ENCODE measurements at places on chromosomes 2 and 18. TPM values are rescaled to one million over a fixed set of nuclear protein-coding genes. Genes with fewer than 3 reads are reported as not detected.

DNA sequence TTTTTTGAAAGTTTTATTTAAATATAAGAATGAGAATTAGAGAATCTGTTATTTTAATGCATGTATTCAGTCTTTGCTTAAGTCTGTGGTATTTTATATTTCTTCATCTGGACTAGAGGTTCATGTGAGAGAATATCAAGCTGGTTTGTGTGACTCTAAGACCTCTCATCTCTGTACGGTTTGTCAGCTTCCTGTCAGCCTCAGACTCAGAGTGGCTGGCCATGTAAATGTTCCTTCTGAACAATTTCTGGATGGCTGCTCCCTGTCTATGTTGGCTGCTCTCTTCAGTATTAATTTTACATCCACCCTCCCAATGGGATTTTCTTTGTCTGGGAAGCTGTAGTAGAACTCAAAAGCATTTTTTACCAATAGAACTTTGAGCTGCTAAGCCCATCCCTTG is 225.3 kb upstream of the THUMPD2 start:
- no peak for DNase-seq

Gene BCL2
- 0.07 TPM for polyA plus RNA-seq

Gene TPO
- not detected for polyA plus RNA-seq

DNA sequence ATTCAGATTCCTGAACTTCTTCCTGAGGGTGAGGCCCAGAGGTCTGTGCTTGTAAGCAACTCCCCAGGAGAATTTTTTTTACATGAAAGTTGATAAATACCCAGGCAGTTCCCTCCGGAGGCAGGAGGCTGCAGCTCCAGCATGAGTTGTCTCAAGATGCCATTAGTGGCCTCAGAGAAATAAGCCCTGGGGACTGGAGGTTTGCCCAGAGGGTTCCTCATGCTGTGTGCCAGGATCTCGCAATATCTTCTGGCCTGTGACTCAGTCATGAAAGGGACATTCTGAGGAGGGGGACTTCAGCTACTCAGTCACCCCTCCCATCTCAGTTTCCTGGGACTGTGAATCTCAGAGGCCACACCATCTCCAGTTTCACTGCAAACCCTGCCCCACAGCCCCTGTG is 49.9 kb downstream of the LYPD1 start:
- no peak for DNase-seq

DNA sequence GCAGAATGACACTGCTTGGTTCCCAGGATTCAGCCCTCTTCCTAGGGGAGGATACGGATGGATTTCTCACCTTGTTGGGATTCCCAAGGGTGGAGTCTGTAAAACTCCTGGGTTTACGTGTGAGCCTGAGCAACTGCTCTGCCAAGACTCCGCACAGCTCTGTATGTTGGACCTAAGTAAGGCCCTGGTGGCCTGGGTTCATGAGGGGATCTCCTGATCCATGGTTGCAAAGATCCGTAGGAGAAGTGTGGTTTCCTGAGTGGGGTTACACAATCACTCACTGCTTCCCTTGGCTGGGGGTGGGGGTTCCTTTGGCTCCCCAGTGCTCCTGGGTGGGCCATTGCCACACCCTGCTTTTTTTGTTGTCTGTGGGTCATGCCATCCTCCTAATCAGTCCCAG is 37.7 kb downstream of the ANKRD12 start:
- DNase-seq, result no peak

DNA sequence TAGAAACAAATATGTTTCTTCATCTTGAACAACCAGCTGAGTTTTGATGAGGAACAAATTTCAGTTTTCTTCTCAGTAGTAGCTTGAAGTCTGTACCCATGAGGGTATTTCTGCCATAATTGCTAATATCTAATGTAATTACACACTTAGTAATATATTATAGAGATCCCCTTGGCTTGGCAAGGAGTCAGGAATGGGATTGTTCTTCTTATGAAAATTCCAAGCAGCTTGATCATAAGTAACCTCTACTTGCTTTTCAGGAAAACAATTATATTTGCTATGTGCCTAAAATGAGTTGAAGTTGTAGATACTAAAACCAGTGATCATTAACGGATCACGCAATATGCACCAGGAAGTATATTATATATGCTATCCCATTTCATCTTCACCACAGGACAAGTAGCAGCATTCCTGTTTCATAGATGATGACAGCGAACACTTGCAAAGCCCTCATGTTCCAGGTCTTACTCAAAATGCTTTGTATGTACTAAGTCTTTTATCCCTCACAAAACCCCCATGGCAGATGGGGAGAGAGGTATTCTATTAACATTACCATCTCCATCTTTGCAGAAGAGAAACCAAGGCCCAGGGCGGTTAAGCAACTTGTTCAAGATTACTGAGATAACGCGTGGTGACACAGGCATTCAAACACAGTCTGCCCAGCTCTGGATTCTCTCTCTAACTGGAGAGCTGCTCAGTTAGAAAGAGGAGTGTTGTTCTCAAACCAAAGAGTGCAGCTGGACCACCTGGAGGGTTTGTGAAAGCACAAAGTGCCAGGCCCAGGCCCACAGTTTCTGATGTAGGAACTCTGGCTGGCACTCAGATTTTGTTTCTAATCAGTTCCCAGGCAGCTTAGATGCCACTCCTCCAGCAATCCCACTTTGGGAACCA is 21.8 kb upstream of the RGPD4 start:
- no peak for DNase-seq

GRCh38 chr18:55863876-55864275 is 275.9 kb upstream of the TCF4 start:
- no peak for DNase-seq

GRCh38 chr18:76979111-76979751 is 153.4 kb downstream of the MBP start:
- DNase-seq, result no peak

GRCh38 chr2:133503323-133503722 is 64.9 kb downstream of the NCKAP5 start:
- DNase-seq, result no peak

Gene DPP10
- 0.37 TPM for polyA plus RNA-seq

- DNase-seq, result no peak
Observed at GRCh38 chr18:23438608-23439366, 14.3 kb upstream of the RIOK3 start.

- no peak for DNase-seq
Observed at GRCh38 chr2:202203348-202203747, 35.0 kb downstream of the SUMO1 start.

- no peak for DNase-seq
Observed at GRCh38 chr18:12803069-12803936, 80.7 kb downstream of the PTPN2 start.

All from HepG2 (cell line).